ENCODE measurements at places on chromosomes 6 and 20.
A peak's percentile ranks its signal among the peaks of the same experiment; 100 is the strongest.

GRCh38 chr6:169994739-169995138 is 243.3 kb downstream of the ERMARD start:
- DNase-seq = no peak

GRCh38 chr20:57315976-57316480 is 13.6 kb upstream of the SPO11 start:
- DNase-seq = no peak

DNA sequence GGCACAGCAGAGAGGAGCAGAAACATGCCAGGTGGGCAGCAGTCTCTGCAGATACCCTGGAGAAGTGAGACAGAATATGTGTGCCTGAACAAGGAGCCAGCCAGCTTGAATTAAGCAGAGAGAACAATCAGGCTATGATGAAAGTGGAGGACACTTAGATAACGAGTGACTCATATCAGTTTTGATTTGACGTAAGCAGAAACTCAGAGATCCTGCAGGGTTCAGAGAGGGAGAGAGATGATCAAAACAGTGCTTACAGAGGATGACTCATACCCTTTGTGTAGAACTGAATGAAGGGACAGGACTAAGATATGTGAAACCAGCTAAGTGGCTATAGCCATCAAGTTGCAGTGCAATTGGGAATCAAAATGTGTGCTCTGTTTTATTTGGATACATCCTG is 300.7 kb downstream of the TENT5A start:
- no peak for DNase-seq

DNA sequence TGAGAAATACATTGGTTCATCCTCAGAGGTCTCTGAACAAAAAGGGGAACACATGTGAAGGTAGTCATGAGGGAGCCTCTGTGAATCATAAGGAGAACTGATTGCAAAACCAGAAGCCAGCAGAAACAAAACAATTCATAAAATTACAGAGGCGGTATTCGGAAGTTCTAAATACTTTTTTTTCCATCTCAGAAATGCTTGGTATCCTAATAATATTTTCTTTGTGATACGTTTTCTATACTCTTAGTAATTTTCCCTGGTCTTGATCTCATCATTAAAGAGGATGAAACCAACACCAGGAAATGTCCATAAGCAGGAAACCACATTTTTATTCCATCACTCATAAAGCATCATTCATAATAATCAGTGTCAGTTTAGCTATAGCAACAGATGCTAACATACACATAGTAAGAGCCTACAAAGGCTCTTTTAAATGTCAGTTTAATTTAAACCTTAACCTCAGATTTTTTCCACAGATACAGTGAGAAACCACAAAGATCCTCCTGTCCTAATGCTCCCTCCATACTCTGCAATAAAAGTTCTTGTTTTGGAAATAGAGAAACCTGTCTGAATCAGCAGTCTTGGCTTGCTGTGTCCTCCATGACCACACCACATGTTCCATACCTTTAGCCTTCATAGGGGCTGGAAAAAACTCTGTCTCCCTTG is 29.2 kb downstream of the SGK1 start:
- peak; percentile 9 for DNase-seq

- no peak for DNase-seq
Observed at GRCh38 chr20:25041813-25042530, 16.0 kb downstream of the ACSS1 start.

- no peak for DNase-seq
Observed at GRCh38 chr6:168415993-168416530, 24.9 kb upstream of the SMOC2 start.

GRCh38 chr6:109051301-109052017 is 43.2 kb downstream of the SESN1 start:
- no peak for DNase-seq

DNA sequence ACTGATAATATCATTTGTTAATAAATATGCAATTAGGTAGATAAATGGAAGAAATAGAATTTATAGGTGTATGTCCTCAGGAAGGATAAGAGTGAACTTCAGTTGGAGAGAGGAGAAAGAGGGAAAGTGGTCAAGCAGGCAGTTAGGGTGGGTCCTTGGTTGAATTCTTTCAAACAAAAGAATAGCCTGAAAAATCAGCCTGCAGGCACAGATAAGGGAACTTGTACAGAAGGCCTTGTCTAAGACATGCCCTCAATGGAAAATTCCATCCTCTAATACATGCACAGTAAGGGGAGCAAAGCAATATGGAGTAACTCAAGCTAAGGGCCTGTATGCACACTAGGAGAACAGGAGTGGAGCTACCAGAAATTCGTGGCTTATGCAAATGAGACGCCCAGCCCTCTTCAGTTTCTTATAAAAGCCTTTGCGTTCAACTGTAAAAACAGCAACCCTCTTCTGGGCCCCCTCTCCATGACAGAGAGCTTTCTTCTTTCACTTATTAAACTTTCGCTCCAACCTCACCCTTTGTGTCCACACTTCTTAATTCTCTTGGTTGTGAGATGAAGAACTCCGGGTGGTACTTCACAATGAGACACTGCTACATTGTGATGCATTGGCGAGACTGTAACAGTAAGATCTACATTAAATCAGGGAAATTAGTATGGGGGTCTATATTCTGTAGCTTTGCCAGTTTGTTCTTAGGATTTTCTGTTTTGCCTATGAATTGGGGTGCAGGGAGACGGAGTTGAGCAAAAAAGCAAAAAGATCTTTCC is 147.0 kb downstream of the HS3ST5 start:
- no peak for DNase-seq

- no peak for DNase-seq
Observed at GRCh38 chr6:143099647-143100046, 39.0 kb downstream of the AIG1 start.

DNA sequence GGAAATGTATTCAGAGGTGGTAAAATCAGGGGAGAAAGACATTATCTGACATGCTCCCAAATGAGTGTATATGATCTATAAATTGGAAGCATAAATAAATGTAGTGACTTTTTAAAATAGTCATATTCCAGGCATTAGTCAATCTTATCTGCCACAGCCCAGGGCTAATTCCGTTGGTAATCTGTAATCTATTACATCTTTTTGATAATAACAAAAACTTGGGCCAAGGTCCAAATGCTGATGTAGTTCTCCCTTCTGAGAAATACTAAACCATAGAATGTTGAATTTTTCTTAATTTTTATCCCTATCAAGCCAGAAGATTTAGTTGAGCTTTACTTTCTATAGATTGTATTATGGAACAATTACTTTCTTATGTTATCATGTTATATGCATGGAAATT is 1279.8 kb downstream of the EPHA7 start:
- DNase-seq = no peak

DNA sequence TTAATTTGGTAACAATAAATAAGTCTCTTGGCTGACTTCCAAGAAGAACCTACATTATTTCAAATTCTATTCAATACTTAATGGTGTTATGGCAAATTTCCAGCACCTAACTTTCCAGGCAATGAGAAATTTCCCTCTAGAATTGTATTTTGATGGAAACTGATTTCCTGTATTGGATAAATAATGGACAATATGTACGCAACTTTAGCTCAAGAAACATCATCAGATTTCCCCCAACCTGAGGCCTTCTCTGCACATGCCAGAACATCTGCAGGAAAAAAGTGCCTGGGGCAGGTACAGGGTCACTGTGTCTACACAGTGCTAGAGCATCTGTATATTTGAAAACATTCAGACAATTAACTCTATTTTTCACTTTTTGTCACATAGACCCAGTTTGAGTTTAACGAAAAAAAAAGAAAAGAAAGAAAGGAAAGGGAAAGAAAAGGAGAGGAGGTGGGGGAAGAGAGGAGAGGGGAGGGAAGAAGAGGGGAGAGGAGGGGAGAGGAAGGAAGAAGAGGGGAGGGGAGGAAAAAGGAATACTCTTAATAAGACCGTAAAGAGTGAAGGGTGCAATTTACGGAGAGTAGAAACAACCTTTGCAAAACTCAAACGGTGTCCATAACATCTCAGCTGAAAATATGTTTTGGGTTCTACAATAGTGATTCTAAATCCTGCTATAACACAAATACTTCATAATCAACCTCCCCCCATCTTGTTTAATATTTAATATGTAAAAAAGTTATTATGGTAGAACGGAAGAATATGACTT is 130.0 kb downstream of the TSHZ2 start:
- DNase-seq = no peak

DNA sequence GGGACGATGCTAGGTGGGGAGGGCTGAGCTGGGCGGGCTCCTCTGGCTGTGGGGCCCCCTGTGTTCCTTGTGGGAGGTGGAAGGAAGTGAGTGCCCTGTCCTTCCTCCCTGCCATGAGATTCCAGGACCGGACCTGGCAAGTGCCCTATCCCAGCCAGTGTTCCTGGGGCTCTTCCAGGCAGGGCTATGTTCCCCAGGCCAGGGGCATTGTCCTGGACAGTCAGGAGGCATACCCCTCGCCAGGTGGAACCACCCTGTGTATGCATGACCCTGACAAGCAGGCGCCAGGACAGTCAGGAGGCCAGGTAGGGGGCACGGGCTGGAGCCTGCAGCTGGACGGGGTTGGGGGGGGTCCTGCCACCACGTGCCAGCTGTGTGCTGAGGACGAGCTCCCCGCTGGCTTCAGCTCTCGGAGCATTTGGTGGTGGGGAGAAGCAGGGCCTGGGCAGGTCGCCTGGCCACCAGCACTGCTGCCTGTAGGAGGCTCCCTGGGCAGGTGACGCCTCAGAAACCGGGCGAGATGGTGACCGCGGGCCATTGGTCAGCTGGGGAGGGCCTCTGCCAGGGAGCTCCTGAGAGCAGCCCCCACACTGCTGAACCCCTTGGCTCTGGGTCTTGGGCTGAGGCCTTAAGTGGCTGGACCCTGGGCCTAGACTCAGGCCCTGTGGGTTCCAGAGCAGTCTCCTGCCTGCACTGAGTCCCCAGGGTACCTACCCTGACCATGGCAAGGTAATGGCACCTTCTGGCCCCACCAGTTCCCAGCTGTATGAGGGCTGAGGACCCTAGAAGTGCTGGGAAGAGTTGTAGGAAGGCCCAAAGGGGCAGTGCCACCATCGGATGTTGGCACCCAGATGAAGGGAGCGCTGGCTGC is 694 bp downstream of the SLC17A9 start:
- DNase-seq = no peak

- DNase-seq = no peak
Observed at GRCh38 chr6:124441450-124441849, 520.8 kb upstream of the RNF217 start.

GRCh38 chr6:35166520-35166919 is 25.4 kb upstream of the TCP11 start:
- DNase-seq = no peak

GRCh38 chr6:129500958-129501739 is 208.8 kb downstream of the ARHGAP18 start:
- no peak for DNase-seq

DNA sequence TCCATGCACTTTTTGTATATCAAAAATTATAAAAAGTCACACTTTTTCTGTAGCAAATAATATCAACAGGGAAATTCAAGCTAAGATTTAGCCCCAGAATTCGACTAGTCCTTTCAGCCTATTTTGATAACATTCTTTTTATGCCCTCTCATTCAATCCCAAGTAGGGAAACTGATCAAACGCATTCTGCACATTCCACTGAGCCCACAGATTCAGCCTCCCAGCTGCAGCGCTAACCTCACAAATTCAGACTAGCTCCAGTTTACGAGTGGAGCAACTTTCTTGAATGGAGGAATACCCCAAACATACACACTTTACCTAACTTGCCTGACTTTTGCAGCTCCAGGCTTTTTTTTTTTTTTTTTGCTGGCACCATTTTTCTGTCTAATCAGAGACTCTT is 70.3 kb upstream of the HEY2 start:
- DNase-seq = no peak

GRCh38 chr20:58360936-58361335 is 28.1 kb upstream of the VAPB start:
- no peak for DNase-seq

DNA sequence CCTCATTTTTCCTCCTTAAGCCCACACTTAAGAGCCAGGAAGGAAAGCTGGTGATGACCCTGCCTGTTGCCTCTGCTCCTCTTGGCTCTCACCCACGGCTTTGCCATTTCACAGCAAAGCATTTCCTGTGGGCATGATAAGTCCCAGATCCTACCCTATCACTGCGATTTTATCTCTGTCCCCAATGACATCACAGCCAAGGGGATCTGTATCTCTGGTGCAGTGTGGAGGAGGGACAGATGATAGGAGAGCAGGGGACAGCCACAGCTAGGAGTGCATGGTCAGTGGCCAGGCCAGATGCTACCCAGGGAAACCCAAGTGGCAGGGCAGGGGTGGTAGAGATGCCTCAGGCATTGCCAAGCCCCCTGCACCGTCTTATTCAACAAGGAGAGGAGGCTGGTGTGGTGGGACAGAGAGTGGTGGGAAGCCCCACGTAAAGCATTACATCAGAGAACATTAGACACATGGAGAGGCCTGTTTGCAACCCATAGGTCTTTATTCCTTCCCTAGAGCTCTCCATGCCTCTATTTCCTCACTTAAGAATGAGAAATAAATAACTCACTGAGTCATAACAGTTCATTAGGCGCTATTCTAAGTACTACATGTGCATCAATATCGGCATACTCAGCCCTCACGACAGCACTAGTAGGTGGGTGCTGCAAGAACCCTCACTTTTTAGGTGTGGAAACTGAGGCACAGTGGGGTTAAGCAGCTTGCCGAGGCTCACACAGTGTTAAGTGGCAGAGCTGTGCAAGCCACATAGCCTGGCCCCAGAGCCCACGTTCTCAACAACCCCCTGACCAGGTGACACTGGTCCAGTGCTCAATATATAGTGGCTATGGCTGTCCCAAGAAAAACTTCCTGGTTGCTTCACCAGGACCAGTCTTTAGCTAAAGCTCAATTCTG is 4.6 kb downstream of the TFEB start:
- DNase-seq = peak; percentile 21

DNA sequence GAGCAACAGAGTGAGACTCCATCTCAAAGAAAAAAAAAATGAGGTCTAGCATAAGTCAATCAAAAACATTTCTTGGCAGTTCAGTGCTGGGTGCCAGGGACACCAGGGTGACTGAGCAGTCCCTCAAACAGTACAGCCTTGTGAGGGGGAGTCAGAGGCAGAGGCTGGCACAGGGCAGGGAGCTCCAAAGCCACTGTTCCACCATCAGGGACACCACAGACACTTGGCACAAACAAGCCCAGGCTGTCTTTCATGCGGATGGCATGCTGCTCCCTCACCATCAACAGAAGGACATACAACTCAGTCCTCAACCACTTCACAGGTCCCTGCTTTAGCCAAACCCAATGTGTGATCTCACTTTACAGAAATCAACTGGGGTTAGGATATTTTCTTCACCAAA is 36.0 kb upstream of the GRM4 start:
- DNase-seq = peak; percentile 3

- no peak for DNase-seq
Observed at GRCh38 chr20:17014217-17014616, 212.6 kb upstream of the PCSK2 start.

DNA sequence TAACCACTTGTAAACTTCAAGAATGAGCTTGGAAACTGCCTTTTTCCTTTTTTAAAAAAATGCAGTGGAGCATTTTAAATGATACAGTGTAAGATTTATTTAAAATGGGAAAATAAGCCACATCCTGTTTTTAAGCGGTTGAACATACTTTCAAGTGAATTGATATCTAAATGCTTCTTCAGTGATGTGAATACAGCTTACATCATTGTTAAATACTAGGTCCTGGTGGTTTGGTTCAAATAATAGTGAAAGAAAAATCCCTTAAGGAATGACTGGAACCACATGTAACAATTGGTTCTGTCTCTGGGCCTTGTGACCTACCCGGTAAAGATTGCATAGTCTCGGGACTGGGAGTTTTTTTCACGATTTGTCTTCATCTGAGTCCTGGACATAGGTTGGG is 44.2 kb downstream of the BMP6 start:
- no peak for DNase-seq

Data from CD4-positive, alpha-beta T cell treated with Interleukin-21 for 1 hour (primary cell).